ENCODE measurements at places on chromosomes 3 and 15.

GRCh38 chr3:127389420-127389819, 101.6 kb upstream of the PRR20G start:
- peak; percentile 8 for DNase-seq

DNA sequence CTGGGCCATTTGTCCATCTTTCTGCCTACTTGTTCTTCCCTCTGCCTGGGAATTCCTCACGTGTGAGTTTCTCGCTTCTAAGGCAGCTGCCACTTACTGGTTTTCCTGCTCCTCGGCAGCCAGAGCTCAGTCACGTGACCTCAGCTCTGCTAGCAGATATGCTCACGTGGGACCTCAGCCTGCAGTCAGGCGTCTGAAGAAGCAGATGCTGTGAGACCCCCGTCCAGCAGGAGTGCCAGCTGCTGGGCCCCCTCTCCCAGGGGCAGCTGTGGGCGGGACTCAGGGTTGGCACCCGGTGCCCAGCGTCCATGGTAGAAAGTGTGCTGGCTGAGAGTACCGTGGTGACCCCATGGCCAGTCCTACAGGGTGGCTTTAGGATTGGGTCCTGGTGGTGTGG, 161.3 kb upstream of the TLE3 start:
- DNase-seq = peak; percentile 81

DNA sequence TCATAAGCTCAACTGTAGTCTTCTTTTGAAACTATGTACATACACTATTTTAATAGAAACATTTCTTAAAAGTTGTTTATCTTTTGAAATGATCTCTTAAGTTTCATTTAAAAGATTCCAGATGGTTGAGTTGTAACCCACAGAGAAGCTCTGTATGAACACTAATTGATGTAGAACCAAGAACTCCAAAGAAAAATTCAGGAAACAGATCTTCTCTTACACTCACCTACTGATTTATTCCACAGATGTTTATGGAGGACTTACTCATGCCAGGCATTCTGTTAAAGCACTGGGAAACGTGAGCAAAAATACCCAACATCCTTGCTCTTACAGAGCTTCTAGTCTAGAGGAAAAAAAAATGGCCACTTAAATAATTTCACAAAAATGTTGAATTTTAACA, 551.1 kb downstream of the NAALADL2 start:
- peak; percentile 76 for DNase-seq

GRCh38 chr15:39461536-39462130, 119.2 kb upstream of the THBS1 start:
- DNase-seq = no peak

GRCh38 chr3:191358929-191359328, 28.6 kb upstream of the UTS2B start:
- DNase-seq = no peak

DNA sequence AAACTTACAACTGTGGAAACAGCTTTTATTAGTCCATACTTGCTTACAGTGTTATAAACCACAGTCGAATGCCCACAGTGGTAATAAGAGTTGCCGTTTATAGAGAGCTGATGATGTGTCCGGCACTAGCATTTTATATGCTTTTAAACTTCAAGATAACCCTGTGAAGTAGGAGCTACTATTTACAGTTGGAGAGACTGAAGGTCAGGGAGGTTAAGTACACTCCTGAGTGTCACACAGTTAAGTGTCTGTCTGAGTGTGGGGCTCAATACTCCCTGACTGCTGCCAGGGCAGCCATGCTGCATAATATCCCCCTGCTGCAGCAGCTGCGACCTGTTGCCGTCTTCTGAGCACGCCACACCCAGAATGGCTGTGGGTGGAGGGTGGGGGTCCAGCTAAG, 89.9 kb upstream of the TNFAIP8L3 start:
- DNase-seq = no peak

DNA sequence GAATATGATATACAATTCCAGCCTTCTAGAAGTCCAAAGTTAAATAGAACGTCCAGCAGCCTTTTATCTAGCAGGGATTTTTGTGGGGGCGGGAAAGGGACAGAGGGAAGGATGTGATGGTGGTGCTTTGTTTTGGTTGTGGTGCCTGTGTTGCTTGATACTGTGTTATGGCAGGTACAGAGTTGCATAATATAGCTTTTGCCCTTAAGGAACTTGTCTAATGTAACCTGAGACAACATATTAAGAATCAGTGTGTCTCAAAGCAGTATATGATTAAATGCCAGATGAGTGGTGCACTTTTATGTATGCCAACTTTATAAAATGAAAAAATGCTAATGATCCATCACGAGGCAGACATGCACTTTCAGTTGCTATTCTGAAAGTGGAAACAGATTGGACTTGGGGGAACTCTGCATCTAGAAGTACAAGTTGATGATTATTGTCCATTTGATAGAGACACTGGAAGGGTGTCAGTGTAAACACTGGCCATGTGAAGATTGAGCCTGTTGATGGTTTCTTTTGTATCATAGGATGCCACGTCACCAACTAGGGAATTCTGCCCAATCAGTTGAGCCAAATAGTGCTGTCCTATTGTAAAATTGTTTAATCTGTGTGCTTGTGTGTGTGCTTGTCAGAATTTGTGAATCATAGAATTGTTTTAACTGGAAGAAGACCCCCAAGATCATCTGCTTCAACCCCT, 23.0 kb downstream of the NEO1 start:
- DNase-seq = peak; percentile 27

GRCh38 chr3:47901280-47901833, 98.4 kb downstream of the DHX30 start:
- DNase-seq = no peak

DNA sequence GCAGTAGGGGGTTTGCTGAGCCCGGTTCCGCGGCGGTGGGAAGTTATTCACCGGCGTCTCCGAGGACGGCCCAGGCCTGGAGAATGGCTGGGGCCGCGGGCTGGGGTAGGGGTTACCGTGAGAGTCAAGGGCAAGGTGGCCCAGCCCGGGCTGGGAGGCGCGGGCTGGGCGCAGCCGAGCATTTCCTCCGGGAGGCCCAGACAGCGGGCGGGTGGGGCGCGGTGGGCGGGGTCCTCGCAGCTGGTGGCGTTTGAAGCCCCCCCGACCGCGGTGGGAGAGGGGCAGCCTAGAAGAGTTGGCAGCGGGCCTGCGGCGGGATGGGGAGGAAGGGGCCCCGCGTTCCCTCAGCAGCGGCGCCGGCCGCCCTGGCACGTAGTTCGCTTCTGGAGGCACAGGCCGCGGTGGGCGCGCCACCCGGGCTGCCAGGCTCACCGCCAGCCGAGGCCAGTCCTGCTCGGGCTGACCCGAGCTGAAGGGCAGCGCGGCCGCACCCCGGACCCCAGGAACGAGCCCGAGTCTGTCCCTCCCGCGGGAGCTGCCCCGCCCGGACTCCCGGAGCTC, 960 bp upstream of the KLF13 start:
- DNase-seq = peak; percentile 55

GRCh38 chr15:57668016-57668415, 38.5 kb upstream of the POLR2M start:
- DNase-seq = no peak

DNA sequence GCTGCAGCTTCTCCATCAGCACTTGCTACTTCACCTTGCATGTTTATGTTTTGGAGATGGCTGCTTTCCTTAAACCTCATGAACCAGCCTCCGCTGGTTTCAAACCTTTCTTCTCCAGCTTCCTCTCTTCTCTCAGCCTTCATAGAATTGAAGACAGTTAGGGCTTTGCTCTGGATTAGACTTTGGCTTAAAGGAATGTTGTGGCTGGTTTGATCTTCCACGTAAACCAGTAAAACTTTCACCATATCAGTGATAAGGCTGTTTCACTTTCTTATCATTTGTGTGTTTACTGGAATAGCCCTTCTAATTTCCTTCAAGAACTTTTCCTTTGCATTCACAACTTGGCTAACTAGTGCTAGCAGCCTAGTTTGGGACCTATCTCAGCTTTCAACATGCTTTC, 11.7 kb upstream of the GNAT1 start:
- no peak for DNase-seq

GRCh38 chr15:59689626-59690236, 611 bp upstream of the BNIP2 start:
- DNase-seq = peak; percentile 59

DNA sequence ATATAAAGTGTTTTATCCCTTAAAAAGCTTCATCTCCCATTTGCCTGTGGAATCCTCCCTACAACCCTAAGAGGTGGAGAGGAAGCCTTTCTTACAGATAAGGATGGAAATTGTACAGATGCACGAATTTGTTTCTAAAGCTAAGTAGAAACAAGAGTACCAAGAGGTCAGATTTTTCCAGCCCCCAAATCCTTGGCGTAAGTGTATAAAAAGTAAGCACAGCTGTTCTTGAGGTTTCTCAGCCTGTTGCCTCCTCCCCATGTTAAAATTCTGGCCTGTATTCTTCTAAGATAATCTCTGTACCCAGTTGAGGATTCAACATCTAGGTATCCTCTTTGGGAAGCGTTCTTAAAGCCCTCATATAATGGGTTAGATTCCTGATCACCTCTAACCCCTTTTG, 34.9 kb downstream of the RAB7A start:
- no peak for DNase-seq

DNA sequence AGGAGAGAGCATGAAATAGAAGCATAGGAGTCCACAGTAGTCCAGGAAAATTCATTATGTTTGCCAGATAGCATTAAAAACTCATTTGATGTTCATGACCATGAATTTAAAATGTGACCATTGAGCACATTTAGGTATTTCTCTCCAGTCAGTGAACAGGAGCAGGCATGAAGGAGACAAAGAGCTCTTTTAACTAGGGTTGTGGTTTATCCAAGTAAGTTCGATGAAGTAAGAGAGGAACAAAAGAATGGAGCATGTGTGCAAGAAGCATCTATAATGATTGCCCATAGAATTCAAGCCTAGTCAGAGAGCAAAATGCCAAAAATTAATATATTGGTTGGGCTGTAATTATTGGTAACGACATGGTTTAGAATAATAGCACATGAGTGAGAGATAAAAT, 342.1 kb upstream of the CCDC54 start:
- no peak for DNase-seq

DNA sequence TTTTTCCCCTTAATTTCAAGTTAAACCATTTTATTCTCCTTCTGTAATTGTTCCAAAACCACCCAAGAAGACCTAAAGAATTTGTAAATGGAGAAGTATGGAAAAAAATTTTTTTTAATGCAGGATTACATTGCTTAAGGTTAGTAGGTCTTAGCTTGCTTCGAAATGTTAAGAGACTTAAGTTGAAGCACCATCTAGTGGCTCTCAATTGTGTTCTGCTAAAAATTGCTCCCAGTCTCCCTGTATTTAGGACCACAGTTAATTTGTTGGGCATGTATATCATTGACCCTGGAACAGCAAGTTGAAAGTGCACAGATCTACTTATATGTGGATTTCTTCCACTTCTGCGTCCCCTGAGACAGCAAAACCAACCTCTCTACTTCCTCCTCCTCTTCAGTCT, 32.4 kb downstream of the CD200R1L start:
- peak; percentile 86 for DNase-seq
